ENCODE measurements at places on chromosomes 3 and 15. TPM values are rescaled to one million over a fixed set of nuclear protein-coding genes. Genes with fewer than 3 reads are reported as not detected.
A peak's percentile ranks its signal among the peaks of the same experiment; 100 is the strongest.

The CLDN18 gene
- not detected for total RNA-seq

The MORC1 gene
- total RNA-seq = not detected

The CPLX3 gene
- total RNA-seq = not detected

The NDUFAF3 gene
- 301 TPM for total RNA-seq

The ERICH6 gene
- total RNA-seq = not detected

The TMA7 gene
- 838 TPM for total RNA-seq

The PSTPIP1 gene
- not detected for total RNA-seq

The CSPG4 gene
- 31.4 TPM for total RNA-seq

The FBN1 gene
- total RNA-seq = 208 TPM

The ST8SIA2 gene
- total RNA-seq = 15.1 TPM

The FOXL2 gene
- total RNA-seq = 0.36 TPM

The ANO10 gene
- total RNA-seq = 29.8 TPM

The ZNF80 gene
- total RNA-seq = not detected

DNA sequence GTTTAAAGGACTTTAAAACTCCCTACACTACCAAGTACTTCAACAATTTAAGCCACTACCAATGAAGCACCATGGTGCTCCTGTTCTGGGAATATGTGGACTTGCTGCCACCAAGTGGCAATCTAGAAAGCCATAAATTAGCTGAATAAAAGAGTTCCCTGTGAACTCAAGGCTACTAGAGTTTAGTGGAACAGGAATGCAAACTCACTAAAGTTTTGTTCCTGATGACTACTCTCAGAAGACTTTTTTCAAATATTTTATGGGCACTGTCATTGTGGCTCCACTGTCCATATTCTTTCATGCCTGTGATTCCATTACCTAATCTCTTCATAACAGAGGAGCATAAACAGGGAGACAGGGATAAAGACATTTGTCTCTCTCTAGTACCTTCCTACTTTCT, 63.9 kb downstream of the TMCC1 start:
- DNase-seq = peak; percentile 80

DNA sequence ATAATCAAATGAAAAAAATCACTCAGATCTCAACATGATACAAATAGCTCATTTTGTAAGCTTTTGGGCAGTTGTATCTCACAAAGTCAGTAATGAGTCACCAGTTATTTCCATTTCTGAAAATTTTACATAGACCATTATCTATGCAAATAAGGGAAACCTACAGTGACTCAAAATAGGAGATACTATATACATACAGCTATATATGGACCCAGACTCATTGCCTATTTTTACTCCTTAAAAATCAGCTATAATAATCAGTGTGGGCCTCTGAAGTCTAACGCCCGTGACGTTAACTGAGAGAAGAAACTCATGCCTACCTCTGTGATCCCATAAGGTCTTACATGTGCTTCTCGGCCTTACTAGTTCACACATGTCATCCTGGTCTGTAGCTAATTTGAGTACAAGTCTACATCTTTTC, 31.6 kb downstream of the LRIG1 start:
- no peak for DNase-seq

DNA sequence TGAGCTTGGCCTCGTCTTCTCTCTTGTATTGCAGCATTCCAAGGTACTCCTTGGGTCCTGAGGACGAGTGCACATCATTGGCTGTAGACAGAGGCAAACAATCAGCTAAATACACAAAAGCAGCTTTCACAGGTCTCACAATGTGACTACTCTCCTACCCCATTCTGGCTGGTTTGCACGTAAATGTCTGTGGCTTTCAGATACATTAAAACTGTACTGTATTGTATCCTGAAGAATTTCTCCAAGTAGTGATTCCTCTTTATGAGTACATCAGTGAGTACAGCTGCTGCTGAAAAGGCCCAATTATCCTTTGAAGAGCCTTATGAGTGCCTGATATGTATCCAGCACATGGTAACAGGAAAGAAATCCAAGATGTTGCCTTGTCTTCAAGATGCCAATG, 22.0 kb upstream of the GNB5 start:
- no peak for DNase-seq

DNA sequence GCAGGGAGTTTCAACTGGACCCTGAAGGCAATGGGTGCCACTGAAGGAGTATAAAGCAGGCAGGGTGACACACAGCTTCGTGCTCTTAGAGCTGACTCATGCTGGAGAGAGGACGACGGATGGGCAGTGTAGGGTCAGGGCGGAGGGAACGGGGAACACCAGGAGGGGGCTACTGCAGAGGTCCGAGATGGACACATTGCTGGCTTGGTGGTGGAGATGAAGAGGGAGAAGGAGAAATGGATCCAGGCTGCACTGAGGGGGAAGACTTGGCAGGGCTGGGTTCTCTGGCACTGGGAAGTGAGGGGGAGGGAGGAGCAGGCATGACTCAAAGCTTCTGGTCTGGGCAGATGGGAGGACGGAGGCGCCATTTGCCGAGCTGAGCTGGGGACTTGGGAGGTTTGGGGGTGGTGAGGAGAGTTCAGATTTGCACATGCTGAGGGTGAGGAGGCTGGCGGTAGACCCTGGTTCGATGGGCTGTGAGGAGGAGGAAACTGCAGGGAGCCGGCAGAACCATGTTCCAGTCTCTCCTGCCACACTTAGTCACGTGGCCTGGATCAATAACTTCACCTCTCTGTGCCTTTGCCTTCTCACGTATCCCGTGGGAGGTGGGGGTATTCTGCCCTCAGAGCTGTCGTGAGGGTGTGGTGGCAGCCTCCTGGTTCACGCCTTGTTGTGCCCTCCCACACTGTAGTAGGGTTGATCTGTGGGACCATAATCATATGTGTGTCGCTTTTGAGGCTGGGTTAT, 4.6 kb upstream of the KCTD6 start:
- DNase-seq = peak; percentile 83

- DNase-seq = no peak
Observed at GRCh38 chr3:98801043-98801747, 38.1 kb downstream of the ST3GAL6 start.

DNA sequence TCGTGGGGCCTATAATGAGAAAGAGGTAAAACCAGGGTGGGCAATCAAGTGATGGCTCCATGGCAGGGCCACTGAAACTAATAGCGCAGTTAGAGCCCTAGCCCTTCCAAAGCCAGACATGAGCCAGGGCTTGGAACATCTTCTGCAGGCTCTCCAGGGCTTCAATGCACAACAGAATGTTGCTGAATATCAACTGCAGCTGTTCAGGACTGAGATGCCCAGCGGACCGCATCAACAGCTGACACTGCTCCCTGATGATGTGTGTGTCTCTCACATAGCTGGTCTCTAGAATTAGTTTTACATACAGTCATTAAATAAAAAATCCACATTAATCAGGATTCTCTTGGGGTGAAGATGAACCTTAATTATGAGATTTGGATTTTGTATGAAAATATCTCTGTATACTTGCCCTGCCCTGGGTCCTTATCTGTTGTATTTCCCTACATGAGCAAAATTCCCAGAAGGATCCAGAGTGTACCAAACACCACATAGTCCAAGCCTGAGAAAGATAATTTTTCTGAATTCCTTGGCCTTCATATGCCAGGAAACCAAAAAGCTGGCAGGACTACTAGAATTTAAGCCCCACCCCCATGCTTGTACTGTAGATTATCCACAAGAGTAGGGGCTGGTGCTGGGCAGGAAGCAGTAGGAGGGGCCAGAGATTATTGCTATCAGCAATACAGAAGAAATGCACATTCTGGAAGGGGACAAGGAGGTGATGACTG, 7.7 kb upstream of the GOLGB1 start:
- peak; percentile 6 for DNase-seq

- peak; percentile 58 for DNase-seq
Observed at GRCh38 chr3:63354160-63354559, 76.1 kb downstream of the SYNPR start.

DNA sequence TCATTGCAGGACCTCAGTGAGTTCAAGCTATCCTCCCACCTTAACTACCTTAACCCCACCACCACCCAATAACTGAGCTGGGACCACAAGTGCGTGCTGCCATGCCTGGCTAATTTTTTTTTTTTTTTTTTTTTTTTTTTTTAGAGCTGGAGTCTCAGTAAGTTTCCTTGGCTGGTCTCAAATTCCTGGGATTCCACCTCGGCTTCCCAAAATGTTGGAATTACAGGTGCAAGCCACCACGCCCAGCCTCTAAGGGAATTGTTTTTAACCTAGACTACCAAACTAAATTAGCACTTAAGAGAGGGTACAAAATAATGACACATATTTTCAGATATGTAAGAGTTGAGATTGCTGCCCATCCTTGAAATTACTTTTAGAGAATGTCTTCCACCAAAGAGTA, 4.3 kb upstream of the TNIK start:
- DNase-seq = no peak

DNA sequence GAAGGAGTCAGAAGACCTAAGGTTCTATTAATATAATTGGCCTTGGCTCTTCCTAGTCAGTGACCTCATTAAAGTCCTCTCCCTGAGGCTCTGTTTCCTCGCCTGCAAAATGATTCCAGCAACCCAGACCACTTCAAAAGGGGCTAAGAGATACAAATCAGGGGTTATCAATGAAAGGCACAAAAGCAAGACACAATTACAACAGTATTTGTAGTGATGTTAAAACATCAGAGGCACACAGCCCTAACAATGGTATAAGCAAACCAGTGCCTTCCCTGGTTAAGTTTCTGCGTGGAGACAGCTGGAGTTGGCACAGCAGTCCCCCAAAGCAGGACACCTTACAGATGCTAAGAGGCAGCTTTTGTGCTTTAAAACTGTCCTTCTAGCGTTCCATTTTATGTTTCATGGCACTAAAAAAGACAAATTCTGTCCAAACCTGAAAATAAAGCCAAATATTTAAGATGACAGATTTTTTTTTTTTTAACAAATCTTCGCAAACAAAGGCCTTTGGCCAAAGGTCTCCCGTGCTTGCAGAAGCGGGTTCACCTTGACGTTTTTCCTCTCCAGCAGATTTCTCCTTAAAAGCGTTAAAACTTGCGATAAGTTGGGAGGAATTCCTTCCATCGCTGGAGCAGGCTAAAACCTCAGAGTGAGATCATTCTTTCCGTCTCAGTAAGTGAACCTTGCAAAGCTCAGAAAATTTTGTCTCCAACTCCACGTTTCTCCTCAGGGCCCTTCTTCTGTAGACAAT, 999 bp downstream of the ZNF280D start:
- peak; percentile 63 for DNase-seq

- DNase-seq = no peak
Observed at GRCh38 chr3:120171134-120171873, 77.1 kb upstream of the GSK3B start.

GRCh38 chr3:189631409-189631808, 220 bp downstream of the TP63 start:
- DNase-seq = no peak

DNA sequence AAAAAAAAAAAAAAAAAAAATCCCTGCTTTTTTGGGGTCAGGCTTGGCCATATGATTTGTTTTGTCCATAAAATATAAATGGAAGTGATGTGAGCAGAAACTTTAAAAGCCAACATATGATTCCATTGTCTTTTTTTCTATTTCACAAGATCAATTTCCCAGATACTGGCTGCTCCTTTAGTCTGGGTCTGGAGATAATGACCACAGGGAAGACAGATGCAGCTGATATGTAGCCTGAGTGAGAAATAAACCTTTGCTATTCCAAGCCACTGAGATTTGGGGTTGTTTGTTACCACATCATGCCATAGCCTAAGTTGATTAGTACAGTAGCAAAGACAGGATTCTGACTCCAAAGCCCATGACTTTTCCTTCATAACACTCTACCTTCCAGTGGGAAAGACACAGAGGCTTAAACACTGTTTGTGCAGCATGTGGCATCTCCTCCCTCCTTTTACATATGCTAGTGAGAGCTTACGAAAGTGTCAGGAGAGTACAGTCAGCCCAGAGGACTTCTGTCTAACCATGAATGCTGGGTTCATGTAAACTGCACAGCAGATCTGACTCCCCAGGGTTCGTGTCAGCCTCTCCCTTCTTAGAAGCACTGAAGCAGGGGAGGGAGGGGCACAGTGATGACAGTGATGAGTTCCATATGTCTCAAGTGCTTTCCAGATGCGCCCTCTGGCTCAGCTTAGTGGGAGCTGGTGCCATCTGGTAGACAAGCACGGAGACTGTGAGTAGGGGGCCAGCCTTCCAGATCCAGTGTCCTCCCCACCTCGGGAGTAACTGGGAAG, 36.7 kb upstream of the SLC7A14 start:
- DNase-seq = peak; percentile 99

- no peak for DNase-seq
Observed at GRCh38 chr15:40397688-40398412, 7.7 kb upstream of the IVD start.

GRCh38 chr15:65338366-65338765, 33.9 kb downstream of the RNU5B-1 start:
- no peak for DNase-seq

DNA sequence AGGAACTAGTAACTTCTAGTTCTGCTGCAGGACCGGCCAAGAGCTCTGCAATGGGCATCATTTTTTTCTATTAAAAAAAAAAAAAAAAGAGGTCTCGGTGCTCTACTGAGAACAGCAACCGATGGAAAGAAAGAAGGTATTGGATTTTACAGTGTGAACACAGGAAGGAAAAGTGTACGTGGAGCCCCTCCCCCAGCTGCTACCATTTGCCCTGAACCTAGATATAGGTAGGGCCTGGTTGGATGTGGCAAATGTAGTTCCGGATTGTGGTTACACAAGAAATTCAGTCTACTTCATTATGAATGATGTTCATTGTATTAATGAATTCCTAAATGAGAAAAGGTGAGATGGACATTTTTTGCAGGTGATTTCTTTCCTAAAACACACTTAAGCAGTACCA, 17.9 kb upstream of the PPARG start:
- DNase-seq = no peak

GRCh38 chr15:35654332-35654731, 108.4 kb upstream of the DPH6 start:
- DNase-seq = no peak

GRCh38 chr3:23797491-23797890, 8.3 kb upstream of the UBE2E1 start:
- no peak for DNase-seq

DNA sequence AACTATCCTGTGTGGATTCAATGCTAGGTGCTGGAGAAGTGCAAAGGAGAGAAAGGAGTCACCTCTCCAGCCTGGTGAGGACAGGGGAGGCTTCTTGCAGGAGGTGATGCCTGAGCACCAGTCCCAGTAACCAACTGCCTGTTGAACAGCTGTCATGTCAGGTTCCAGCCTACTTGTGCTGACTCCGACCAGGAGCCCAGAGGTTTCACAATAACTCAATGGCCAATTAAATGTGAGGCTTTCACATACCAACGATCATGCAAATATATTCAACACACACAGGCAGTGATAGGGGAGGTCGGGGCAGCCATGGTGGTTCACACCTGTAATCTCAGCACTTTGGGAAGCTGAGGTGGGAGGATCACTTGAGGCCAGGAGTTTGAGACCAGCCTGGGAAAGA, 7.7 kb downstream of the SORD start:
- DNase-seq = no peak

GRCh38 chr15:58487041-58487723, 55.4 kb downstream of the LIPC start:
- DNase-seq = no peak

- no peak for DNase-seq
Observed at GRCh38 chr3:71785532-71786216, 726 bp upstream of the PROK2 start.

- no peak for DNase-seq
Observed at GRCh38 chr15:95911570-95912279, 418.8 kb upstream of the NR2F2 start.

- DNase-seq = no peak
Observed at GRCh38 chr15:100806157-100806556, 73.5 kb upstream of the ALDH1A3 start.

All from RPMI7951 (cell line).